HL-60 (cell line): ENCODE measurements at places on chromosomes 12 and 14.

DNA sequence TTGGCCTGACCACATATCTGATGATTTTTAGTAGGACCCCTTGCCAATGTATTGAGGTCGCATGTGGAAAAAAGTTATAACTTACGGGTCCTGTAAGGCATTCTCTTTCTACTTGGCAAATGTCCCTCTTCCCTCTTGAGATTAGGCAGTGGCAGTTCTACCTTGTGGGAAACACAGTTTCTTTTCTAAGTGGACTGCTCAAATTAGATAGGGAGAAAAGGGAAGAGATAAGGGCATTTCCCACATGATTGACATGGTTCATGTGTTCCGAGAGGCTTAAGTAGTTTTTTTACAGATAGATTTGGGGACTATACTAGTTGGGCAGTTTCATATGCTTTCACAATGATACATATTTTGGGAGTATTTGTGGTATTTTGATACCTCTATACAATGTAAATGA lies 154.7 kb downstream of the FBXL14 start:
- no peak for DNase-seq

GRCh38 chr14:59465316-59466135 lies at the start of gene GPR135:
Gene GPR135 (minus strand): TSS chr14:59465380. CDS start chr14:59465226, 154 bp downstream.
- no peak for DNase-seq

DNA sequence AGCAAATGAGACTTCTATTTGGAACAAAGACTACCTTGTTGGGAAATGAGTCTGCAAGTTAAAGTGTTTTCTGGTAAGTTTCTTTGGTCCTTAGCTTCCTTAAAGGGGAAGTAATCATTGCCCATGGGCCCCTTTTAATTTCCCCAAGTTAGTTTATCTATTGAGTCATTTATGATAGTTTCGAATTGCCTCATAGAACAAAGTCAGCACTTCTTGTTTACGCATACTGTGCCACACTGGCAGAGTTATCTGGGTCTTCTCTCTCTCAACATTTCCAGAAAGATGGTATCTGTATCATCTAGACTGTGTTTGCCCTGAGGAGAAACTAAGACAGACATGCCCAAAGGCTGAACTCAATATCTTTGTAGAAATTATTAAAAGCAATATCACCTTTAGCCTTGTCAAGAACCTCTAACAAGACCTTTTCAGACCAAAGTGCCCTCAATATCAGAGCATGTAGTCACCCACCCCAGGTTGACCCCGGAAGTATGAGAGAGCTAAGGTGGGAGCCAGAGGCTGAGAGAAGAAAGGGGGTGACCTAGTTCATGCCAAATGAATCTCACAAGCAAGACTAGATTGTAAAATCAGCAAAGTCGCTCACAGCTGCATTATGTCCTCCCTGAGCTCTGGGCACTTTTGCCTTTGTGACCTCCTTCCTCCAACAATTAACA lies 40.0 kb downstream of the GPR65 start:
- DNase-seq: no peak

DNA sequence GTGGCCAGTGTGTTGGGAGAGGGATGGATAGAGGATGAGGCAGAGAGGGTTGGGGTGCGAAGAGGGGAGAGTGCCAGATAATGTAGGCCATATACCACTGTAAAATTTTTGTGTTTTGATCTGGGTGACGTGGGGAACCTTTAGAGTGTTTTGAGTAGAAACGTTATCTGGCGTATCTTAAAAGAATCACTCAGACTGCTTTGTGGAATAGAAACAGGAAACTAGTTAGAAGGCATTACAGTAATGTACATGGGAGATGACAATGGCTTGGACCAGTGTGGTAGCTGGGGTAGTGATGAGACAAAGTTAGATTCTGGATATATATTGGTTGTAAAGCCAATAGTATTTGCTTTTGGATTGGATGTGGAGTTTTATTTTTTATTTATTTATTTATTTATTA lies 20.6 kb downstream of the ATF1 start:
- DNase-seq: no peak

- DNase-seq: no peak
Measured at GRCh38 chr14:30295980-30296379, 263.0 kb upstream of the G2E3 start.

- DNase-seq: no peak
Measured at GRCh38 chr12:2539938-2540337, 254.8 kb upstream of the FKBP4 start.

- DNase-seq: no peak
Measured at GRCh38 chr12:16228067-16228466, 49.4 kb downstream of the SLC15A5 start.

DNA sequence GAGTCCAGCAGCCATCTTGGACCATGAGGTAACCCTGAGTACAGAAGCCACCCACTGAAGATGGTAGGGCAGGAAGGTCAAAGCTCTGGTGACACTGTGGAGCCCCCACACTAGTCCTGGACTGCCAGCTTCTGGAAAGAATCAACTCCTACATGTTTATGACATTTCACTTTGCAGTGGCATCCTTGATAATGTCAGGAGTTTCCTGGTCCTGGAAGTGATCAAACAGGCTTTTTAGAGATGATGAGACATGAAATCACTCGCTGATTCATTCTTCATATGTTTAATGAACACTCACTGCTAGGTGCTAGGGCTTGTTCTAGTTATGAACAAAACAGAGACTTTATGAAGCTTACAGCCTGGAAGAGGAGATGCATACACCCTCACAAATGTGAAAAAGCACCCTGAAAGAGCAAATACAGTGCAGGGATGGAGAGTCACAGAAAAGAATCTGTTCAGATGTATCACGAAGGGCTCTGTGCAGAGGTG lies 15.8 kb upstream of the HNF1A start:
- no peak for DNase-seq
